ENCODE measurements at places on chromosomes 7 and 10. TPM values are rescaled to one million over a fixed set of nuclear protein-coding genes. Genes with fewer than 3 reads are reported as not detected.

ZNF488 gene
- total RNA-seq: 12.6 TPM

HMX3 gene
- total RNA-seq: 0.08 TPM

NAMPT gene
- total RNA-seq: 108 TPM

FGFR2 gene
- 0.19 TPM for total RNA-seq

ADCY1 gene
- 2.5 TPM for total RNA-seq

VWDE gene
- total RNA-seq: 0.58 TPM

KEL gene
- 0.08 TPM for total RNA-seq

EBLN1 gene
- total RNA-seq: not detected

MOGAT3 gene
- not detected for total RNA-seq

CALML5 gene
- not detected for total RNA-seq

CC2D2B gene
- 0.44 TPM for total RNA-seq

OPN1SW gene
- total RNA-seq: not detected

MYH16 gene
- 0.35 TPM for total RNA-seq

TMEM72 gene
- total RNA-seq: not detected

EPO gene
- not detected for total RNA-seq

COL28A1 gene
- 0.42 TPM for total RNA-seq

NDUFB2 gene
- 369 TPM for total RNA-seq

CPA2 gene
- 0.11 TPM for total RNA-seq

NRP1 gene
- 59.9 TPM for total RNA-seq

IDI2 gene
- total RNA-seq: 0.09 TPM

TCAF2 gene
- 1.4 TPM for total RNA-seq

CALCR gene
- total RNA-seq: not detected

PDCD11 gene
- total RNA-seq: 40.5 TPM

OR2A1 gene
- not detected for total RNA-seq

PNLIPRP1 gene
- not detected for total RNA-seq

PHKG1 gene
- 0.31 TPM for total RNA-seq

DMBT1 gene
- 0.25 TPM for total RNA-seq

FAM25C gene
- total RNA-seq: 3.0 TPM

PRPS1L1 gene
- total RNA-seq: not detected

PTPRZ1 gene
- 0.02 TPM for total RNA-seq

TFPI2 gene
- total RNA-seq: 208 TPM

DKK1 gene
- 408 TPM for total RNA-seq

SDK1 gene
- total RNA-seq: 0.53 TPM

GNG11 gene
- 33.0 TPM for total RNA-seq

GIMAP5 gene
- not detected for total RNA-seq

FAM25A gene
- total RNA-seq: not detected

H2BK1 gene
- total RNA-seq: not detected

DRGX gene
- total RNA-seq: not detected

PHF14 gene
- 19.4 TPM for total RNA-seq

GBX1 gene
- not detected for total RNA-seq

SCIN gene
- 0.39 TPM for total RNA-seq

PBLD gene
- 2.8 TPM for total RNA-seq

CEP55 gene
- total RNA-seq: 60.9 TPM

PNLIPRP2 gene
- 0.06 TPM for total RNA-seq

BAMBI gene
- 9.7 TPM for total RNA-seq

UTF1 gene
- not detected for total RNA-seq

HABP2 gene
- total RNA-seq: 0.09 TPM

LRRC17 gene
- 0.09 TPM for total RNA-seq

ARHGAP22 gene
- 3.4 TPM for total RNA-seq

CHAT gene
- not detected for total RNA-seq

CTAGE4 gene
- total RNA-seq: not detected

SYT15B gene
- total RNA-seq: 3.6 TPM

PLXNA4 gene
- 0.85 TPM for total RNA-seq

PPP1R9A gene
- 3.6 TPM for total RNA-seq

SLIT1 gene
- total RNA-seq: 0.07 TPM

TAS2R5 gene
- total RNA-seq: 0.34 TPM

SFRP5 gene
- total RNA-seq: 2.5 TPM

GNGT1 gene
- not detected for total RNA-seq
